Head of caudate nucleus (tissue), 42 donors: ENCODE measurements at places on chromosomes 3 and 15.

GRCh38 chr3:105715372-105715771 is 153.4 kb downstream of the CBLB start:
- no peak for DNase-seq

DNA sequence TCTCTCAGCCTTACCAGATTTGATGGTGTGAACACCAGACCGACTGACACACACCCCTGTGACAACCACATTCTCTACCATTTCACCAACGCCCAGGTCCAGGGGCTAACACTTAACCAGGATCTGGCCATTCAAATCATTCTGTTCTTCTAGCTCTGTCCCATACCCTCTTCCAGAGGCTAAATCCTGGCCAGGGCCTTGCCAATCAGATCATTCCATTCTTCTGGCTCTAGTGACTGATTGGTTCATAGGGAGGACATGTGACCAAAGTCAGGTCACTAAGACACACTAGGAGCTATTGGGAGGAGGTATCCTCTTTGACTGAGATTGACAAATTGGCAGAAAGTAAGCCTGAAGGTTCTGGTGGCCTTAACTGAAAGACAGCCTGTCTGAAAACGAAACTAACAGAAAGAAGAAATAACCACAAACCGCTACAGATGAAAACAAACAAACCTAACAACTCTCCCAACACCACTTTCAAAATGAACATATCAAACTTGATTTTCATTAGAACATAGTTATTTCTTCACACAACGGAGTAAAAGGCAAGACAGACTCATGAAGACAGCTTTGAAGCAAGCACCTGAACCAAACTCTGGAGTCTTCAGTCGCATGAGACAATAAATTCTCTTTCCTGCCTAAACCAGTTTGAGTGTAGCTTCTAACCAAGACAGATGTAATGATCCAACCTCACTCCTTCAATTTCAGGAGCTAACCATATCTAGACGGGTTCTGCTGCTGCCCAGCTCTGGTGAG is 68.5 kb downstream of the TRANK1 start:
- DNase-seq = no peak

DNA sequence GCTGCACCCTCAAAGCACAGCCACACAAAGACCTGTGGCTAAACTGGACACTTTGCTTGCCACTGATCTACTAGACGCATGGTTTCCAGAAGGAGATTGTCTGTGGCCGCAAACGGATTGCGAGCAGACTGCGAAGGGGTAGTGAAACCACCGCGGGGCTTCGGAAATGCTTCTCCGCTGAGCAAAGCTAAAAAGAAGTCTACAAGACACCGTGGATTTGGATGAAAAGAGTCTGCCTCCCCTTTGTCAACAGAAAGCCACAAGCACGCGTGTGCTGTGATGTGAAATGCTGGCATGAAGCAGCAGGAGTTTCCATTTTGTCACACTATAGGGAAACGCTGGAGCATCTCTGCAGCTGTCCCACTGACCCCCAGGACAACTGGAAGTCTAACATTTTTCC is 63.0 kb downstream of the TMEM44 start:
- DNase-seq = no peak

GRCh38 chr15:33941279-33942063 is 26.8 kb upstream of the CHRM5 start:
- no peak for DNase-seq

- no peak for DNase-seq
Measured at GRCh38 chr15:99454107-99454809, 111.5 kb upstream of the MEF2A start.

GRCh38 chr3:149609595-149609994 is 48.2 kb downstream of the WWTR1 start:
- DNase-seq = no peak

DNA sequence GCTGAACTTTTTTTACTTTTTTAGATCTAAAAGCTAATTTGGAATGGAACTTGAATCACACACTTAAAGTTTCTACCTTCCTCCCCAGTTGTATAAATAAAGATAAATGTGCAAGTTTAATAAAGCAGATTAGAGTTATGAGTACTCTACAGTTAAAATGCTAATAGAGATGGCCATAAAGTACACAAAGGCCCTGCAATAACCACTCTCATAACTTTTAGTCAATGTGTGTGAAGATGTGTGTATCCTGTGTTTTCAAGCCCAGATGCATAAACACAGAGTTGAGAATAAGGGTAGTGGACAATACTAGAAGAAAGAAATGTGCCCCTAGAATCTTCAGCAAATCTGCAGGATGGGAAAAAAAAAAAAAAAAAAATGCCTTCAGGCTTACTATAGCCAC is 45.3 kb downstream of the TOP2B start:
- no peak for DNase-seq

GRCh38 chr3:73694983-73695757 is 70.4 kb upstream of the PDZRN3 start:
- DNase-seq = no peak

GRCh38 chr15:52359722-52360121 is 64.1 kb upstream of the MYO5C start:
- DNase-seq = no peak

- DNase-seq = no peak
Measured at GRCh38 chr3:184565421-184566211, 4.0 kb downstream of the EPHB3 start.

DNA sequence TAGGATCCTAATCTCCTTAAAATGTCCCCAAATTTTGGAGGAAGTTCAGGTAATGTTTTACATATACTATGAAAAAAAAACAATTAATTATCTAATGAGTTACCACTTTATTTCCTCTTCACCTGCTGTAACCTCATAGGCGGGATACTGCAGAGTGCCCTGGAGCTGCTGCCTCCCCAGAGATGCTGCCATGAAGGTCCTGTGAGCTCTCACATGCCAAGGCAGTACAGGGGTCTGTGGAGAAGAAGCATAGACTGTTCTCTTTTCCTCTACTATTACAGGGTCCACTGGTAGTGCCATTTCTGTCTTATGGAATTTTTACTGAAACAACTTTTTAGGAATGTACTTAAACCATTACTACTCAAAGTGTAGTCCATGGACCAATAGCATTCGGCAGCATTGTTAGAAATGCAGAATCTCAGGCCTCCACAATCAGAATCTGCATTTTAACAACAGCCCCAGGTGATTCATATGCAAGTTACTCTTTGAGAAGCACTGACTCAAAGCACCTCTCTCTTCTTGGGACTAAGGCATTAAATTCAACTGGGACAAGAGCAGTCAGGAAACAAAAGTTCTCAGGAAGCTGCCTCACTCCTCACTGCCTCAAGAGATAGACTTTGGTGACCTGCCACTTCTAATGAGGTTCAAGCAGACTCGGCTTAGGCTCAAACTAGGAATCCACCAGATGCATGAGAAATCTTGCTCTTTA is 30.3 kb upstream of the CPOX start:
- DNase-seq = no peak

- no peak for DNase-seq
Measured at GRCh38 chr15:71115567-71116351, 488 bp downstream of the THSD4 start.

- no peak for DNase-seq
Measured at GRCh38 chr15:29670998-29671981, 151.0 kb downstream of the TJP1 start.

GRCh38 chr3:57948781-57949242 is 59.4 kb upstream of the FLNB start:
- DNase-seq = peak; percentile 44

GRCh38 chr3:172711454-172711795 is 558 bp upstream of the NCEH1 start:
- no peak for DNase-seq

DNA sequence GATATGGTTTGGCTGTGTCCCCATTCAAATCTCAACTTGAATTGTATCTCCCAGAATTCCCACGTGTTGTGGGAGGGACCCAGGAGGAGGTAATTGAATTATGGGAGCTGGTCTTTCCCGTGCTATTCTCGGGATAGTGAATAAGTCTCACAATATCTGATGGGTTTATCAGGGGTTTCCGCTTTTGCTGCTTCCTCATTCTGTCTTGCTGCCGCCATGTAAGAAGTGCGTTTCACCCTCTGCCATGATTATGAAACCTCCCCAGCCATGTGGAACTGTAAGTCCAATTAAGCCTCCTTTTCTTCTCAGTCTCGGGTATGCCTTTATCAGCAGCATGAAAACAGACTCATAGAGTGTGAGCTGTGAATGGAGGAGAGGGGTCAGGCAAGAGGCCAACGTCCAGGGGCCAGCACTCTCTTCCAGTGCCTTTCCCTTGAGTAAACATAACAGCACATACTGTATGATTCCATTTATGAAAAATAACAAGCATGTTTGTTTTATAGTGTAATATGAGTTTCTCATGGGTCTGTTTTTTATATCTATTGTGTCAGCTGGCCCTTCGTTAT is 16.3 kb upstream of the LCTL start:
- DNase-seq = no peak
